Activated CD4-positive, alpha-beta T cell treated with anti-CD3 and anti-CD28 coated beads, Interleukin-2, amount 50 U/mL, for 1 hour (primary cell): ENCODE measurements at places on chromosomes 7 and 10.

DNA sequence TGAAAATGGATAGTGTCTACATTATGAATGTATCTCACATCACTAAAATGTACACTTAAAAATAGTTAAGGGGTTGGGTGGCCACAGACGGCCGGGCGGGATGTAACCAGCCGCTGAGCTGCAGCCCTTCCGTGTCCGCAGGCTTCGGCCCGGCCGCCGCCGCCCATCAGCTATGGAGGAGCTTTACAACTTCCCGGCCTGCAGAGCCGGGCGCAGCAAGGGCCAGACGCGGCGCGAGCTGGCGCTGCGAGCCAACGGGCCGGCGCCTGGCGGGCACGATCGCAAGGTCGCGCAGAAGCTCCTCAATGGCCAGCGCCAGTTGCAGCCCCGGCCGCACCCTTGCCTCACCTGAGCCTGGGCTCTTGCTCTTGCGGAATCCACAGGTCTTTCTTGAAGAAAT lies 69.1 kb downstream of the KMT2C start:
- no peak for DNase-seq

GRCh38 chr7:80145780-80146422 lies 11.3 kb downstream of the GNAI1 start:
- DNase-seq, result no peak

DNA sequence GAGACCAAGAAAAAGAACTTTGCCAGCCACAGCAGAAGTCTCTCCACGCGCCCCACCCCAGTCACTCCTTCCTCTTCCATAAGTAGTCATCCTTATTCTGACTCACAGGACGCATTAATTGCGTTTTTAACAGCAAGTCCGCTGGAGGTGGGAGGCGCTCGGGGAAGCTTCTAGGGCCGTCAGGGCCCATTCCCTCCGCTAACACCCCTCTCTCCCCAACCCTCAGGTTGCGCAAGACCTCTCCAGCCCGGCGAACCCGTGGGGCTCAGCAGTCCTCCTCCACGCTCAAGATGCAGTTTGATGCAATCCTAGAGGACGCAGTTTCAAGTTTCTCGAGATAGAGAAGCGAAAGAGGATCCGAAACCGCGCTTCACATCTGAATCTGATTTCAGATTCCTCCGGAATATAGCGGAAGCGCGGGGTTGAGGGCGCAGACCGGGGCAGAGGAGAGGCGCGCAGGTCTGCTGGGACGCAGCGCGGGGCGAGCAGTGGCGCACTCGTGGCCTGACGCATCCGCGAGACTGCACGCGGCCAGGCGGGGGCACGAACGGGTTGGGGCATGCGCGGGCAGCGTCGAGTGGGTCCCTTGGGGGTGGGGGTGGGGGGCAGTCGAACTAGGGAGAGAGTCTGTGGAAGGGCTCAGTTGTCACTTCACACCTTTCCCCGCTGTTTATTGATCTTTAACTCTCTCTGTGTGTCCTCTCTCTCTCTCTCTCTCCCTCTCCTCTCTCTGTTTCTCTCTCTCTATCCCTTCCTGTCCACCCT lies 37.8 kb upstream of the PSAP start:
- peak; percentile 34 for DNase-seq

- no peak for DNase-seq
These were observed 2.4 kb upstream of the PRR15 start for GRCh38 chr7:29561271-29561670.

DNA sequence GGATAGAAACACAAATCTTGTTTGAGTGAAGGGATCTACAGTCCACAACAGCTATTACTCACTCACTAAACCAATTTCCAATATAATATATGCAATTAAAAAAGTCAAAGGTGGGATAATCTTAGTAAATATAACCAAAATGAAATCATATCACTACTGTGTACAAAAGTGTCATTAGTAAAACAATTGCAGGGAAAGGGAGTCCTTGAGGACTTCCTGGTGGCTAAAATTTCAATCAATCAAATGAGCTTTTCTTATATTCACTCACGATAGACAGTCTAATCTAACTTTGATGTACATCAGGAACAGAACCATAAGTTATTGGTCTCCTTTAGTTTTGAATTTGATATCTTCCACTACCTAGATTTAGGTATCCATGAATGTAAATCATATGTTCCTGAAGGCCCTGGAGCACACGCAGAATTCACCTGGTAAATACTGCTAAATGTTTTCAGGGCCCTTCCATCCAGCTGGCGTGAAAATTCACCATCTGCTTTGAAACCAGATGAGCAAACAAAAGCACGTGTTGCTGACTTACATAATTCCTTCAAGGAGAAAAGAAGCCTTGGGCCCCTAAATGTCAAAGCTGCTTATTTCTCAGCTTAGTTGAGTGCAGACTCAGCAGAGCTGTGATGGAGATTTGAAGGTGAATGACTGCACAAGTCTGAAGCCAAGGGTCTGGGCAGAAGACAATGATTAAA lies 159.3 kb upstream of the TMEM196 start:
- DNase-seq, result no peak

DNA sequence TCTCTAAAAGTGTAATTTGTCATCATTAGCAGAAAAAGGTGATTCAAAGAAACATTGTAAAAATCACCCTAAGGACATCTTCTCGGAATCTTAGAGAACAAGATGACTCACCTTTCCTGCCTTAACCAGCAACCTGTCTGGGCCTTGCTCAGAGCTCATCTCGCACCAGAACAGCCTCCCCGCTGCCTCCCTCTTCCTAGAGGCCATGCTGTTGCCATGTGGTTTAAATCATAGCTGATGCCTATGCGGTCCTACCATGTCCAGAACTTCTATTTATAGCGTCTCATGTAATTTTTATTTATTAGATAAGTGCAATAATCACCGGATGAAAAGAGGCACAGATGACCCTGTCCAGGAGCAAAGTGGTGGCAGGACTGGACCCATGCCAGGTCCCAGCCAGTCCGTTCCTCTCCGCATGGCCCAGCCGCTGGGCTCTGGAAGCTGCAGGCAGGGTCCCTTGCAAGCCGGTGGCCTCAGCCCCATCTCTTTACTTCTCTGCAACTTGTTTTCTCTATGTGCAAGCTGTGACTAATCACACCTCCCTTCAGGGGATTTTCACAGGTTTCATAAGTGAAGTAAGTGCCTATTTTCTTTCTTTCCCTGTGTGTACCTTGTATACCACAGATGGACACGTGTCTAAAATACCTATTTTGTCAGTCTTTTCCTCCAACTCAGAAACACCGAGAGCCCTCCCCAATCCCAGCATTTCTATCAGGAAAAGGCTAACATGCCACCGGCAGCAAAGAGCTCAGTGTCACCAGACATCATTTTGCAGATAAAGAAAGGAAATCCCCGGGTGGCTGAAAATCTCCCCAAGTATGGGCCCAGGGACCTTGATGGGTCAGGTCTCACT lies 27.1 kb downstream of the KLF6 start:
- peak; percentile 60 for DNase-seq

GRCh38 chr7:28570970-28571288 lies 158.6 kb downstream of the CREB5 start:
- no peak for DNase-seq

GRCh38 chr7:130356876-130357611 lies 12.4 kb downstream of the CPA5 start:
- DNase-seq, result no peak

DNA sequence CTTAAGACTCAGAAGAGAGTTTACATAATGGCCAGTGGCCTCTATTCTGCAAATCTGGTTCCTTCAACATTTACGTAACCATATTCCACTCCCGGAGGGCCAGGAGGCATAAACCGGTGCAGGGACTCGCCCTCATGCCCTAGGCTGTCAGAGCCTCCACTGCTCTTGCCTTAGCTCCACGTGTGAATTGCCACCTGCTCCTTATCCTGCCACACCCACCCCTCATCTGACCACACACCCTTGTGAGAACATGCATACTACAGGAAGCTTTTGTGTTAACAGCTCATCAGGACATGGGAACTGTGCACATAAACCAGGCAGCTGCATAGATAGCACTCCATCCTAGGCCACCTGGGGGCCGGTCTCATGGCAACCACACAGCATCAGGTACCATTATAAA lies 146.7 kb upstream of the PFKP start:
- no peak for DNase-seq

DNA sequence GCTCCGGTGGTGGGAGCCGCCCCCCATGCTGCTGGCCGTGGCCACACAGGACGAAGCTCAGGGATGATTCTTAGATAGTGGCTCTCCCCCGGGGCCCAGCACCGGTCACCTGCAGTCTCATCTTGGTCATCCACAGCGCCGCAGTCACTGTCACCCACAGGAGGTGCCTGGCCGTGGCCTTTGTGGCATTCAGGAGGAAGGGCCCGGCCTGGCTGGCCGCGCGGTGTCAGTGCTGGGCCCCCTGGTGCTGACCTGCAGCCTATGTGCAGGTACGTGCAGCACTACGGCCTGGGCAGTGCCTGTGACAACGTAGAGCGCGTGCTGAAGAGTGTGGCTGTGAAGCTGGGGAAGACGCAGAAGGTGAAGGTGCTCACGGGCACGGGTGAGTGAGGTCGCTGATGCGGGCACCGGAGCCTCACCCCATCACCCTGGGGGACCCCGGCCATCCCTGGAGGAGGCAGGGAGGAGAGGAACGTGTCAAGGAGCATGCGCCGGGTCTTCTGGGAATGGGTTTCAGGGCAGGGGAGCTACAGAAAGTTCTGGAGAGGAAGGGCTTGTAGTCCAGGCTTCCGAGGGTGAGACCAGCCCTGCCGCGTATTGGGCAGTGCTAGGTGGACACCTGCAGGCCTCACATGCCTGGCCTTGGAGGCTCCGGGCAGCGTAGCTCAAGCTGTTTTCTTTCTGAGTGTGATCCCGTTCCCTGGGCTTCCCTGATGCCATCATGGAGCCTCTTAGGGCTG lies 5.0 kb downstream of the SPRN start:
- no peak for DNase-seq

- DNase-seq, result no peak
These were observed 46.8 kb downstream of the PIK3AP1 start for GRCh38 chr10:96673318-96674099.

GRCh38 chr7:153152801-153153422 lies 393.4 kb downstream of the ACTR3B start:
- DNase-seq, result no peak

- DNase-seq, result no peak
These were observed 902.8 kb upstream of the PHF14 start for GRCh38 chr7:10070899-10071298.

- no peak for DNase-seq
These were observed 143.6 kb downstream of the LRRC4 start for GRCh38 chr7:127887631-127888030.

- DNase-seq, result no peak
These were observed 14.2 kb downstream of the DOCK1 start for GRCh38 chr10:126919426-126919825.

- DNase-seq, result no peak
These were observed 349.5 kb upstream of the NFE2L3 start for GRCh38 chr7:25802473-25802872.

DNA sequence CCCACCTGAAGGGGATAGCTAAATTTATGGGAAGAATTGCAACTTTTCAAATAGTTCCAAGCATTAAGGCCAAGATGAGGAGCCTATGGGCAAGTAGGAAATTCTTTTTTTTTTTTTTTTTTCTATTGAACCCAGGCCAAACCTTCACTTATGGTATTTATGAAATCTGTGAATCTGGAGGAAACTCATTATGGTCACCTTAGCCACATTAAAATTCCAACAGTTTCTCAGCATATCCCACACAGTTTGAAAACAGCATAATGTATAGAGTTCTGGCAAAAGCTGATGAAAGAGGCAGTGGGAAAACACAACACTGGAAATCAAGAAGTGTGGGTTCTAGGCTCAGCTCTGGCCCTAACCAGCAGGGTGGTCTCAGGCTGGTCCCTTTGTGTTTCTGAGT lies 236.9 kb downstream of the PTEN start:
- no peak for DNase-seq

DNA sequence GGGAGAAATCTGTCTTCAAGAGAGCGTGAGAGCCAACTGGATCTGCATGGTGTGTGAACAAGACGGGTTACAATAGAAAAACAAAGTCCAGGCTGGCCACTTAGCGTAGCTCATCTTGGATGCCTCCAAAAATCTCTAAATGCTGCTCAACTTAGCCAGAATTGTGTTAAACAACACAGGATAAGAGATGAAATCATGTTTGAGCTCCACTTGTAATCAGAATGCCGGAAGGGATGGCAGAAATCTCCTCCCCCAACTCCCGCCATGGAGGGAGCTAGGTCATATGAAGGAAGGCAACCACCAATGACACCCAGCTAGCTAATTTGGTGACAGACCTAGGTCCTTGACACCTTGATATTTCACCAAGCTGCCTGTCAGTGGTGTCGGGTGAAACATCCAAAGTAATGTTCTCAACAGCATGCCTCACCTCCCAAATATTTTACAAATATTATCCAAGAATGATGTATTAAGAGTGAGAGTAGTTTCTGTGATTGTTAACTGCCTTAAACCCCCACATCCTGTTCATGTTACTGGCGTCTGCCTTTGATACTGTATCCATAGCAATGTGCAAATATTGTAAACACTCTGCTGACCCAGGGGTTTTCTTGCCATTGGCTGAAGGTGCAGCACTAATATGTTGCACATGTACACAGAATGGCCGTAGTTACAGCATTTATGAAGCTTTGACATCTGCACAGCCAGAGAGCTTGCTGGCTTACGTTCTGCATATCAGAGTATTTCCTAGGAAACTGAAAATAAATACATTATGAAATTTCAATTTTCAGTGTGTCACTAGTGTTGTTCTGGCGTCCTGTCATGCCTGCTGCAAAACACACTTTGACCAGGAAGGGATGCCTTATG lies 25.8 kb downstream of the TMEM254 start:
- DNase-seq, result no peak

- DNase-seq, result no peak
These were observed 336.4 kb upstream of the HGF start for GRCh38 chr7:82106201-82106600.

GRCh38 chr10:72812753-72813430 lies 80.6 kb upstream of the OIT3 start:
- no peak for DNase-seq

DNA sequence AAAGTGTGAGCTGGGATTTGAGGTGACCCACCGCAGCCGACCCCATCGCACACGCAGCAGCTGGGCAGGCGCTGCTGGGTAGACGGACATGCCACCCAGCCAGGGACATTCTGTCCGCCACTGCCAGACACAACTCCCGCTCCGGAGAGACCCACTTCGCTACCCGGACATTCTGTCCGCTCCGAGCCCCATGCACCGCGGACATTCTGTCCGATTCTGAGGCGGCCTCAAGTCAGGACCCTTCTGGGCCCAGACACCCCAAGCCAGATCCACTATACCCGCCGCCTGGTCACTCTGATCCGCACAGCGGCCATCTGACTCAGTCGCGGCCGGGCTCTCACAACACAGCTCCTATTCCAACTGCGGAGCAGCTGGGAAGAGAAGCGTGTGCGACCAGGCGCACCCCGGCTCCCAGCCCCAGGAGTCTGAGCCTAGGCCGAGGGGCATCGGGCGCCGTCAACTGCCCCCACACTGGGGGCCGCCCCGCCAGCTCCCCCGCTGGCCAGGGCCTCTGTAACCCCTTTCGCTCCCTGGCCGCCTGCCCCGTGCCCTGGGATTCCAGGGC lies 763 bp downstream of the PITX3 start:
- no peak for DNase-seq

- DNase-seq, result no peak
These were observed 69.6 kb upstream of the PDCD4 start for GRCh38 chr10:110802090-110802489.

DNA sequence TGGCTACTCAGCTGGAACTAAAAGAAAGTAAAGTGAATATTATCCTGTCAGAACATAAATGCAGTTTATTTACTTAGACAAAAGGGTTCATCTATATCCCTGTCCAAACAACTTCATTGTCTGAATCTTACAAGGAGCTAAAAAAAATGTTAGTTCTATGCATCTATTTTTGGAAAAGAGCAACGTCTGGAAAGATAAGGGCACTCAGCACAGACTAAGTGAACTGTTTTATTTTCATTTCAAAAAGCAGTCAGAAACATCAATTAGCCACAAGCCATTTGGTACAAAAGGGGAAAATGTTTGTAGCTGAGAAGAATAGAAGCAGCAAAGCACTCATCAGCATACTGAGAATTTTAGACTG lies 245.5 kb downstream of the FOXP2 start:
- DNase-seq, result no peak
